ENCODE measurements at places on chromosomes 7 and 10.

- DNase-seq = no peak
Measured at GRCh38 chr7:116528008-116528789, 3.4 kb downstream of the CAV1 start.

DNA sequence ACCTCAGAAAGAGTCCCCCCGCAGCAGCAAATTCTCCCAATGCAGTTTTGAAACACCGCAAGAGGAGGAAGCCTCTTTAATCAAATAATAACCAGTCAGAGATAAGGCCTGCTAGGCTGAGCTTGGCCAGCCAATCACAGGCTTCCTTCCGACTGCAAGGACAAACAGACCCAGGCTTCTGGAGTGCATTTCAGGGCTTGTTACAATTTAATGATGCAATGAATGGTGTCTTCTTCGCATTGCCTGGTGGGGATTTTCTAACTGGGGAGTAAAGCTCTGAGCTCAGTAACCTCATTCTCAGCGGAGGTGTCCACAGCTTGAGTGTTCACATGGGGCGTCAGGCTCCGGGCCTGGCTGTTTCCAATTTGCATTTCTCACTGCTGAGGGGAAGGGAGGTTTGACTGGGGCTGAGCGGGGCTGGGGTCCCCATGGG, 31.8 kb upstream of the GPAM start:
- DNase-seq = no peak

- no peak for DNase-seq
Measured at GRCh38 chr7:144817001-144817400, 18.9 kb downstream of the TPK1 start.

DNA sequence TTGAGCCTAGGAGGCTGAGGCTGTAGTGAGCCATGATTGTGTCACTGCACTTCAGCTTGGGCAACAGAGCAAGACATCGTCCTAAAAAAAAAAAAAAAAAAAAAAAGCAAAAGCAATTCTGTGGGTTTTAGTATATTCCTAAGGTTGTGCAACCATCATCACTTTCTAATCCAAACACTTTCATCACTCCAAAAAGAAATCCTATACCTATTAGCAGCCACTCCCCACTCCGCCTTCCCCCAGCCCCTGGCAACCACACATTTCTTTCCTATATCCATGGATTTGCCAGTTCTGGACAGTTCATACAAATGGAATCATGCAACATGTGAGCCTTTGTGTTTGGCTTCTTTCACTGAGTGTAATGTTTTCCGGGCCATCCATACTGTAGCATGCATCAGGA, 20.4 kb downstream of the ZAN start:
- DNase-seq = no peak

DNA sequence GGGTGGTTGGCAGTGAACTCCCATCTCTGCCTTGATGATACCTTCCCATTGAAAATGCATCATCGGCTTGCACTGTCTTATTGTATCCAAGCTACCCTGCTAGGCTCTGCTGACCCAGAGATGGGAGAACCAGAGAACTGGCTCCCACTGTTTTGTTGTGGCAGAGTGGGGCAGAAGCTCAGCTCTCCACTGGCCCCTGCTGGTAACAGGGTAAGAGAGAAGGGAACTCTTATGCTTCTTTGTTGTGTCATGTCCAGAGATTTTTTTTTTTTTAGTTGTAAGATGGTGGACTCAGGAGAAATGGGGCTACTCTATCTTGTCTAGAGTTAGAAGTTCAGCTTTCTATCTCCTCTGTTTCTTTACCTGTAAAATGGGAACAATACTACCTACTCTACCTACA, 100.5 kb upstream of the SDK1 start:
- DNase-seq = no peak
